GM23338 (cell line): ENCODE measurements at places on chromosomes 5 and 9. TPM values are rescaled to one million over a fixed set of nuclear protein-coding genes. Genes with fewer than 3 reads are reported as not detected.

BARX1 gene
- total RNA-seq, result 1.6 and 2.1 TPM in 2 replicates

ADAMTS2 gene
- total RNA-seq, result 6.4 and 8.1 TPM in 2 replicates

PGM5 gene
- total RNA-seq, result not detected in 2 replicates

DDX46 gene
- total RNA-seq, result 69.0 and 85.6 TPM in 2 replicates

GPR150 gene
- total RNA-seq, result 0.21 TPM in 1 of 2 replicates, not detected in the other

CTXN3 gene
- not detected in 2 replicates for total RNA-seq

HAVCR2 gene
- total RNA-seq, result 0.49 and 3.4 TPM in 2 replicates

NUTM2F gene
- total RNA-seq, result 0.45 TPM in 1 of 2 replicates, not detected in the other

LMX1B gene
- total RNA-seq, result 0.21 TPM in 1 of 2 replicates, not detected in the other

SPINK5 gene
- 1.5 and 4.5 TPM in 2 replicates for total RNA-seq

TMEM215 gene
- total RNA-seq, result 1.2 and 1.3 TPM in 2 replicates

KIF24 gene
- 4.4 and 4.7 TPM in 2 replicates for total RNA-seq

CCL27 gene
- not detected in 2 replicates for total RNA-seq

C7 gene
- 0.07 TPM in 1 of 2 replicates, not detected in the other for total RNA-seq

FCN2 gene
- not detected in 2 replicates for total RNA-seq

FOXD4L3 gene
- not detected in 2 replicates for total RNA-seq

ZNF300 gene
- total RNA-seq, result 22.3 and 25.9 TPM in 2 replicates
